Frontal cortex (tissue), 4 donors: ENCODE measurements at places on chromosomes 12 and 14. TPM values are rescaled to one million over a fixed set of nuclear protein-coding genes. Genes with fewer than 3 reads are reported as not detected.

- DNase-seq, result peak; percentile 3
Observed at GRCh38 chr14:81743605-81744004, 210.0 kb upstream of the SEL1L start.

GYS2 gene
- total RNA-seq, result not detected

CD69 gene
- not detected for total RNA-seq

KLHDC1 gene
- total RNA-seq, result 27.3 TPM

NR1H4 gene
- total RNA-seq, result not detected
